IPS DF 6.9 (cell line): ENCODE measurements at places on chromosomes 7 and 10.

DNA sequence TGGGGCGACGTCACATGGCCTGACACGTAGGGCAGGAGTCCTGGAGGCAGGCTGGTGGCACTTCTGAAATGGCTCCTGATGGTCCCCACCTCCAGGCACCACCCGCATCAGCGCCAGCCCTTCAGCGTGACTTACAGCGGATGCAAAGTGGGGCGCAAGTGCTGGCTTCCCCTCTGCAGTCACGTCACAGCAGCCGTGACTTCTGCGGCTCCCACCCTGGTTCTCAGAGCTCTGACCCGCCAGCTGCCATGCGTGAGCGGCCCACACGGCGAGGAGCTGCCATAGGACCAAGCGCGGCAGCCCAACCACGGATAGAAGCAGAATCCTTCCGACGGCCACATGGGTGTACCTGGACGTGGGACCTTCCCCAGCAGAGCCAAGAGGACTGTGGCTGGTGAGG is 159.0 kb downstream of the ELFN1 start:
- no peak for DNase-seq
- H3K27me3 ChIP-seq, result no peaks in the 10 kb centered on the region
- H3K36me3 ChIP-seq, result no peaks in the 10 kb centered on the region

DNA sequence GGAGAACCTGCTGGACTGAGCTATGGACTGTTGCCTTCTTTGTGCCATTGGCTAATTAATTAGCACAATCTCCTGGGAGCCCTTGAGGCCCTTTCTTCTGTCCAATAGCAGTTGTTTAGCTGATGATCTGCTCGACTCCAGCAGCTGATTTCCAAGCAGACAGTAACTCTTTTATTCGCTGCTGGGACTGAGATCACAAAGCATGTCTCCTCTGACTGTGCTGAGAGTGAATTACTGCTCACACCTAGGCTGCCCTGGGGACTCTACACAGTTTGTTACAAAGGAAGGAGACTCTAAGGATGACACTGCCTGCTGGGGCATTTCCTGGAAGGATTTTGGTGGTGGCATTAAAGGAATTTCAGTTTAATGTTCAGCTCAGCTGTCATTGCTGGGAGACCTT is 31.4 kb downstream of the CASP7 start:
- no peaks in the 10 kb centered on the region for H3K36me3 ChIP-seq
- H3K4me1 ChIP-seq, result peaks cover 2% of the 10 kb centered on the region; the same call in 1 of the 2 replicates
- H3K27me3 ChIP-seq, result no peaks in the 10 kb centered on the region

- H3K27ac ChIP-seq, result no peak overlapping the region
- DNase-seq, result no peak
- H3K27me3 ChIP-seq, result no peaks in the 10 kb centered on the region
- H3K4me1 ChIP-seq, result peaks cover 1% of the 10 kb centered on the region; the same call in 1 of the 2 replicates
- no peaks in the 10 kb centered on the region for H3K36me3 ChIP-seq
Measured at GRCh38 chr7:82224529-82224928, 219.0 kb downstream of the CACNA2D1 start.

GRCh38 chr10:7146189-7146588 is 264.6 kb downstream of the SFMBT2 start:
- no peak overlapping the region for H3K4me3 ChIP-seq
- H3K27me3 ChIP-seq, result no peaks in the 10 kb centered on the region
- no peaks in the 10 kb centered on the region for H3K36me3 ChIP-seq
- no peak for DNase-seq
- no peaks in the 10 kb centered on the region for H3K4me1 ChIP-seq

GRCh38 chr7:31027161-31027965 is 24.7 kb upstream of the ADCYAP1R1 start:
- DNase-seq, result no peak
- H3K4me1 ChIP-seq, result peaks cover 3% of the 10 kb centered on the region; the same call in 1 of the 2 replicates
- no peaks in the 10 kb centered on the region for H3K27me3 ChIP-seq
- no peaks in the 10 kb centered on the region for H3K36me3 ChIP-seq
- no peak overlapping the region for H3K27ac ChIP-seq
- H3K4me3 ChIP-seq, result no peak overlapping the region

- H3K4me1 ChIP-seq, result peaks cover 13% of the 10 kb centered on the region
- H3K36me3 ChIP-seq, result no peaks in the 10 kb centered on the region
- DNase-seq, result no peak
Measured at GRCh38 chr10:129970465-129971364, 6.6 kb upstream of the EBF3 start.

- H3K4me1 ChIP-seq, result no peaks in the 10 kb centered on the region
- H3K27me3 ChIP-seq, result no peaks in the 10 kb centered on the region
- no peak overlapping the region for H3K4me3 ChIP-seq
- no peaks in the 10 kb centered on the region for H3K36me3 ChIP-seq
- no peak overlapping the region for H3K27ac ChIP-seq
Measured at GRCh38 chr10:6383096-6383812, 180.5 kb downstream of the PFKFB3 start.

DNA sequence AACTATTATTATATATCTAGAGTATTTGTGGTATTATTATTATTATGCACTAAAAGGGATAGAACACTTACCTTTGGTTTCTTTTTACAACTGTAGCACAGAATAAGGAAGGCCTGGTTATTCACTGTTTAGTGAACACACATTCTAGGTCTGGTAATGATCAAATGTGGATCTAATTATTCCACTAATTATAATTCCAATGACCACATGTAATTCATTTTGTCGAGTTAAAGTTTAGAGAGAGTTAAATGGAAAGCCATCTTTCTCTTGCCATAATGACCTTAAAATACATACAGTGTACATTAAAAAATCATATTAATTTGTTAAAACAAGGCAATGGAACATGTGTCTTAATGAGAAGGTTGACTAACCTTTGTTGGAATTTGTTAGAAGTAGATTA is 147.8 kb downstream of the SEM1 start:
- no peak overlapping the region for H3K27ac ChIP-seq
- no peak overlapping the region for H3K4me3 ChIP-seq
- no peaks in the 10 kb centered on the region for H3K36me3 ChIP-seq
- no peak for DNase-seq
- no peaks in the 10 kb centered on the region; the same call in 1 of the 2 replicates for H3K4me1 ChIP-seq

- no peak overlapping the region for H3K27ac ChIP-seq
- no peak overlapping the region for H3K4me3 ChIP-seq
- no peaks in the 10 kb centered on the region for H3K27me3 ChIP-seq
- H3K36me3 ChIP-seq, result no peaks in the 10 kb centered on the region
- DNase-seq, result no peak
- H3K4me1 ChIP-seq, result no peaks in the 10 kb centered on the region
Measured at GRCh38 chr10:17344206-17344605, 110.2 kb downstream of the ST8SIA6 start.

DNA sequence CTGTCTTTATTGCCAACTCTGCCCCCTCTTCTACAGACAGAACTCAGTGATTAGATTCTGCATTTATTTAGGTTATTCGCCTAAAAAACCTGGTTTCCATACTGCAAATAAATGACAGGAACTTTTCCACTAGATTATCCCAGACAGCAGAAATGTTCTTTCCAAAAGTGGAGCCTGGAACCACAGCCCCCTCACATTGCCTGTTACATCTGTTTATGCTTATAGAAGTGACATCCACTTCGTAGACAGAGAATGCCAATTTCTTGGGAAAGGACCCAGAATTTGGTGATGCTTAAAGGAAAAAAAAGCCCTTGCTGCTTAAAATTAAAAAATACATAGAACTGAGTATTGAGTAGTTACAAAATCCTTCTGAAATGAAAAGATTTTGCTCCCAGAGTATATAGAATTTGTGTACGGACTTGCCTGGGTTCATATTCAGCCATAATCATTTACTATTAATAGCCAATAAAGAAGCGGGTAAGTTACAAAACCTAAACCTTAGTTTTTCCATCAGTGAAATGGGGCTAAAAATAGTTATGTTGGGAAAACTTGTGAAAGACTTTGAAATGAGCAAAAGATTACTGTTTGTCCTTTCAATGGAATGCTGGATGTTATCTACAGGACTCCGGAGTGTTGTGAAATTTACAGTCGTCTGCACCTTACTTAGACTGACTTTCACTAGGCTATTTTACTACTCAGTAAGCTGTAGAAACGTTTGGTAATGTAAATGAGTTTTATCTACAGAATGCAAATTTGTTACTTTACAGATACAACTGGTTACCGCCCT is 1.1 kb upstream of the PPP1R9A start:
- H3K27me3 ChIP-seq, result no peaks in the 10 kb centered on the region
- DNase-seq, result no peak
- peaks cover 1% of the 10 kb centered on the region; the same call in 1 of the 2 replicates for H3K4me1 ChIP-seq
- H3K27ac ChIP-seq, result no peak overlapping the region
- no peaks in the 10 kb centered on the region; the same call in 1 of the 2 replicates for H3K36me3 ChIP-seq
- H3K4me3 ChIP-seq, result no peak overlapping the region

DNA sequence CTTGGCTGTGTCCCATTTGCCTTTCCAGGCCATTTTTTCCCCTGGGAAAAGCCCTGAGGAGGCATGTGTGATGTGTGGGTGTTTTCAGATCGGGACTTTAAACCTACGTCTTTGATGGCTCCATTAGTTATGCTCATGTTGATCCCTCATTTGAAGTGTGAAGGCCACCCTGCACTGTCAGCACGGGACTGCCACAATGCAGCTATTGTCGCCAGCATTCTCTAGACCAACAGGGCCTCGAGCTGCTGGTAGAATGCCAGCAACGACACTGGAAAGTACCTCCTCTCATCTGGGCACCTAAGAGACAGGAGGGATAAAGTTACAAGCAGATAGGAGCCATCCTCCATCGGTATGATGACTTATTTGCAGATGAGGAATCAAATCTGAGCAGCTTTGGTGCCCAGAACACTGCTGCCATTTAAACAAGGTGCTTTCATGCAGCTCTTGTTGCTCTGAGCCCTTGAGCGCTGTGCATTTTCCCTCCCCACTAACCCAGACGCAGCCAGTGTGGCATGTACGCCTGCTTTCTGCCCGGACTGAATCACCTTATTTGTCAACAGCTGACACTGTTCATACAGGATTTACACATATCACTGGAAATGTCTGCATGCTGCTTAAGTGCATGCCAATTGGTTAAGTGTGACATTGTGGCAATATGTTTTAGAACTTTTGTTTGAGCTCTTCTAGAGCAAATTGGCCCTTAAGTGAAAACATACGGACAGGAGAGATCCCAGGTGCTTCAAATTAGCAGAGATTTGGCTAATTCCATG is 175.0 kb upstream of the PITRM1 start:
- no peaks in the 10 kb centered on the region for H3K27me3 ChIP-seq
- DNase-seq, result no peak
- no peak overlapping the region for H3K27ac ChIP-seq

- H3K27me3 ChIP-seq, result no peaks in the 10 kb centered on the region
- DNase-seq, result no peak
- H3K27ac ChIP-seq, result no peak overlapping the region
- H3K4me3 ChIP-seq, result no peak overlapping the region
- H3K36me3 ChIP-seq, result no peaks in the 10 kb centered on the region
Measured at GRCh38 chr7:46197785-46198540, 276.9 kb upstream of the IGFBP3 start.

- DNase-seq, result no peak
- peak overlapping the region; percentile 94 for H3K4me3 ChIP-seq
- H3K27me3 ChIP-seq, result no peaks in the 10 kb centered on the region
- no peaks in the 10 kb centered on the region for H3K4me1 ChIP-seq
Measured at GRCh38 chr7:77537778-77538280, 734 bp downstream of the PTPN12 start.

- H3K36me3 ChIP-seq, result no peaks in the 10 kb centered on the region
- H3K27ac ChIP-seq, result no peak overlapping the region
- DNase-seq, result no peak
Measured at GRCh38 chr7:17392846-17393245, 94.4 kb downstream of the AHR start.

- H3K36me3 ChIP-seq, result no peaks in the 10 kb centered on the region
- H3K4me3 ChIP-seq, result no peak overlapping the region
- no peaks in the 10 kb centered on the region for H3K4me1 ChIP-seq
- no peaks in the 10 kb centered on the region for H3K27me3 ChIP-seq
- no peak overlapping the region for H3K27ac ChIP-seq
Measured at GRCh38 chr7:133389727-133390126, 136.8 kb downstream of the EXOC4 start.

GRCh38 chr7:26439521-26440232 is 148.0 kb downstream of the SNX10 start:
- no peaks in the 10 kb centered on the region for H3K36me3 ChIP-seq
- peaks cover 3% of the 10 kb centered on the region; the same call in 1 of the 2 replicates for H3K4me1 ChIP-seq
- H3K4me3 ChIP-seq, result no peak overlapping the region
- H3K27me3 ChIP-seq, result no peaks in the 10 kb centered on the region
- no peak overlapping the region for H3K27ac ChIP-seq
- no peak for DNase-seq

DNA sequence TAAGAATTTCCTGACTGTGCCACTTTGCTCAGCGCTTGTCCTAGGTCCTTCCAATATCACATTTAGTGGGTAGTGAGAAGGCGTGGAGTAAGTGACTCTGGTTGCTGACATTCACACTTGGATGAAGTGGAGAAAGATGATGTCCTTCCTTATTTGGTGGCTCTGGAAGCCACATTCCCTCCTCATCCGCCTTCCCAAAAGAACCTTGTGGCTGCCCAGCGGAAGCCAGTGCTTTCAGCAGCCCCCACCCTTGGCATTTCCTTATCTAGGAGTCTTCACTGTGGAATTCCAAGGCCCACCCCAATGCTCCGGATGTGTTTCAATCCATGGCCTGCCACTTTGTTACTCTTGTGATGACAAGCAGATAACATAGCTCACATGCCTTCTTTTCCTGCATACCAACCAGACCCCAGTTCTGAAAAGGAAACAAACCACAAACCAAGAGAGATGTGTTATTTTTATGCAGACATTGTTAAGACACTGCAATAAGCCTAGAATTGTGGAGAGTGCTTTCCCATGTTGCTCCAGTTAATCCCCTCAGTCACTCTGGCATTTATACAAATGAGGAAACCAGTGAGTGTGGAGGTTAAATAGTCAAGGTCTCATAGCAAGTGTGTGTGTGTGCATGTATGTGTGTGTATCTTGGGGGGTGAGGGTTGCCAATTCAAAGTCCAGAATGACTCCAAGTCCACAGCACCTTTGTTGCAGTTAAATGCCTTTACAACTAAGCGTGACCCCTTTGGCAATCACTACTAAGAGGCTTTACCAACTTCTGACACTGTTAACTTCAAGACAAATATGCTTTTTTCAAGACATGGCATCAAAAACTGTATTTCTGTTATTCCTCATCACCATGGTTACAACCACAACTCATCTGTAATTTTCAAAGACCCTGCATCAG is 10.3 kb upstream of the ANKRD1 start:
- peaks cover 36% of the 10 kb centered on the region for H3K27me3 ChIP-seq
- H3K27ac ChIP-seq, result no peak overlapping the region
- no peaks in the 10 kb centered on the region; the same call in 1 of the 2 replicates for H3K4me1 ChIP-seq
- DNase-seq, result peak; percentile 55

DNA sequence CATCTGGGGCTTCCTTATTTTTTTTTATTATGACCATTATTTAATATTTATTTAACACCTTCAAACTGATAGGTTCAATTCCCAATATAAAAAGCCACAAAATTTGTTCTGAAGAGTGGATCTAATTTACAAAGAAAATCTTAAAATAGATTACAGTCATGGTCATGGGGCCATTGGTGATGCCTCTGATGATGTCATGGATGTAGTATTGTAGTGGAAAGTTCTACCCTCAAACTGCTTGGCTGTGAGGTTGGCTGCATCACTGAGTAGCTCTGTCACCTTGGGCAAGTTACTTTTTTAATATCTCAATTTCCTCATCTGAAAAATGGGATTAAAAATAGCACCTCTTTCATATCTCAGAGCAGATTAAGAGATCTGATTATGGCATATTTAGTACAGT is 128.5 kb downstream of the DKK1 start:
- no peaks in the 10 kb centered on the region for H3K27me3 ChIP-seq
- no peak overlapping the region for H3K27ac ChIP-seq
- H3K4me3 ChIP-seq, result no peak overlapping the region
- 0 out of 2 replicates have a peak, but pooled peaks cover 2% of the 10 kb centered on the region for H3K4me1 ChIP-seq

- no peaks in the 10 kb centered on the region for H3K36me3 ChIP-seq
- DNase-seq, result peak; percentile 86
- no peaks in the 10 kb centered on the region for H3K27me3 ChIP-seq
- H3K4me3 ChIP-seq, result no peak overlapping the region
Measured at GRCh38 chr7:101507791-101508252, 121.3 kb downstream of the MYL10 start.
